ENCODE measurements at places on chromosomes 2 and 18.
A peak's percentile ranks its signal among the peaks of the same experiment; 100 is the strongest.

DNA sequence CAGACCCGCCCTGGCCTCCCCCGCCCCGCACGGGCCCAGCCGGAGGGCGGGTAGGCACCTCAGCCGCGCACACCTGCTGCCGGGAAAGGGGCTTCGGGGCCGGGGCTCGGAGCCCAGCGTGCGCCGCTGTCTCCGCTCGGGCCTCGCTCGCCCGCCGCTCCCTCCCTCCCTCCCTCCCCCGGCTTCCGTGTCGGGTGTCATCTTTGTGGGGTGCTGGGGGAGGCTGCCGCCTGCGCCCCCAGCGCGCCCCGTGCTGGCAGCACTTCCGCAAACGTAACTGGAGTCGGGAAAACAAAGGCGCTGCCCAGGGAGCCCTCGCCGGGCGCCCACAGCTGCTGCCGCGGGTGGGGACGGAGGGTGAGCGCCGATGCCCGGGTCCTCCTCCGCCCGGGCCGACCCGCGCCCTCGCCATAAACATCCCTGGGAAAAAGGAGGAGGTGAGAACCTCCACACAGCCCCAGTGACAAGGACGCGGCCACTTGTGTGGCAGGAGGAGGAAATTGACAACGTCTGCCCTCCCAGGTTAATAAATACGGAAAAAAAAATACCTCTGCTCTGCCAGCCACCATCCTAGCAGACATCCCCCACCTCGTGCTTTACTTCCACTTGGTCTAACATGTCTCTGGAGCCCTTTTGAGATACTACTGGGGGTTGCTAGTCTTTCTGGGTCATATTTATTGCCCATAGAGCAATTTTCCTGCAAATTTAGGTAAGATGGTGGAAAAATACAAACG lies 550 bp downstream of the MFSD6 start:
- peak; percentile 46 for DNase-seq

DNA sequence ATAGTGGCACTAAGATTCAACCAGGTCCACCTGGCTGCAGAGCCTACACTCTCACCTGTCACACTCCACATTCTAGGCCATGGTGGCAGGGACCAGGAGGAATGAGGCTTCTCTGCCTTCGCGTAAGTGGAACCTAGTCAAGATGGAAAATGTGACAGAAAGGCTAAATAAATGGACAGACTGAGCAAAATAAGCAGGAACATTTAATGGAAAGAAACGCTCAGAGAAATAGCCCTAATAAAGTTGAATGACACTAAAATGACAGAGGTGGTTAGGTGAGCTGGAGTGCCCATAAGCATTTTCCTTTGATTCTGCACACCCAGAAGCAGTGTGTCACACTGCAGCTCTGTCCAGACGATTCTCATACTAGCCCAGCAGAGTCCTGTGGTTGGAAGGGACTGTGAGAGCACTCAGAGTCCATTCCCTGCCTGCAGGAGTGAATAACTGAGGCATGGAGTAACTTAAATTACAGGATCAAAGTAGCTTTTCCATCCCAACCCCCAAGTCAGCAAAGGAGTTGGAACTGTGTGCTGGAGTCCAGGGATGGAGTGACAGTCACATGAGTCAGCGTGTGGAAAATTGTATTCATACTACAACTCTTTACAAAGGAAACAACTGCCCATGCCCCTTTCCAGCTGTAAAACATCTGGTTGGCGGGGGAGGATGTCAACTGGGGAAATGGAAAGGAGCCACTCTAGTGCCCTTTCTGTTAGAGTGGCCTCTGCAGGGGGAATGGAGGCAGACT lies 105.4 kb upstream of the LGALSL start:
- DNase-seq, result peak; percentile 48

GRCh38 chr18:34857320-34857719 lies 147.2 kb downstream of the DTNA start:
- DNase-seq, result no peak

- DNase-seq, result no peak
These were observed 314.8 kb downstream of the CYP26B1 start for GRCh38 chr2:71832844-71833243.
